ENCODE measurements at places on chromosomes 6 and 20.

DNA sequence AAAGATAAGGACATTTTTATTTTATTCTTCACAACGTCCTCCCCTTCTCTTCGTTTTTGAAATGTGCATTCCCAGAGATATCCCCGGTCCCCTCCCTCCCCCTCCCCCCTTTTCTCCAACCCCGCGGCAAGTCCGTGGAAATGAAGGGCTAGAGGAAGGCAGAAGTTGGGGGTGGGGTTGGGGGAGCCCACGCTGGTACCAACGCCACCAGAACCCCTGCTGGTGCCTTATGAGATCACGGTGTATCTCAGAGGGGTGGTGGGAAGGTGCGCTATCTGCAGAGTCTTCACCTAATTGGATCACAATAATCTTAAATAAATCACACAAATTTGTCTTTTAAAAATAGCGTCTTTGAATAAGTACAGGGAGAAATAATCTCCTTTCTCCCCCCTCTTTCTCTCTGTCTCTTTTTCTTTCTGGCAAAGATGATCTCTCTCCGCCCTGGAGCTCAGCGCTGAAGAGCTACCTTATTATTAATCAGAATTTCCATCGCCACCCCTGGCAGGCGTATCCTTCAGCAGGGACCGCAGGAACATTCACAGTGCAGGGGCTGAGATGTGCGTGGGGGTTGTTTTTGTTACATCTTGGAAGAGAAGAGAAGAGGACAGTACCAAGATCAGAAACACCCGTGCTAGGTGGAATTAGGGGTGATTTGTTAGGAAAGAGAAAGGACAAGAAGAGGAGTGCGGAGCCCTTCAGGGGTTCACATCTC is 915 bp downstream of the CLVS2 start:
- DNase-seq, result no peak

DNA sequence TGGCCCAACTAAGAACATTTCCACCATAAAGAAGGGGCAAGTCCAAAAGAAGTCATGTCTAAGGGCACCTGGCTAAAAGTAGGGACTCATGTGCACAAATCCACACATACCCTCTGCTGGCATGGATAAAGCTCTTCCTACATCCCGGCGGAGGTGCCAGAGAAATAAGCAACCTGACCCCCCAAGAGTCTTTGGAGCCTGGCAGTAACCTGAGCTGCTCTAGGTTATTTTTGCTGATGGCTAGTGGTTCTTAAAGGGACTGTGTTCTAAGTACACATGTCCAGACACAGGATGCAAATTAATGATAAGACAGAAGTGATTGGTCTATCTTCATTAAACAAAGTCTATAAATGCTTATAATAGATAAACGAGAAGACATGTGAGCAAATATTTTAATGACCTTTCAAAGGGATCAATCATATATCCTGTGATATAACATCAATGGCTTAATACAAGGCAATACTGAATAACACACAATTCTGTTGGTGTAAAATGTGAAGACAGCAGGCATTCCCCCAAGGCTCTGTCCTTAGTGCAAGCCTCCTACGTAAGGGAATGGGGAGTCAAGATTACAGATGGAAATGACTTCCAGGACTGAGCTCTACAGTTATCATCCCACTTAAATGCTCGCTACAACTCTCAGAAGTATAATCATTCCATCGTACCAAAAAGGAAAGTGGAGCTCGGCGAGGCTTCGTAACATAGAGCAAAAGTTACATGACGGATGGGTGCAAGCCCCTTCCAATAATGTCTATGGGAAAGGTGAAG is 52.5 kb downstream of the HIVEP2 start:
- no peak for DNase-seq

DNA sequence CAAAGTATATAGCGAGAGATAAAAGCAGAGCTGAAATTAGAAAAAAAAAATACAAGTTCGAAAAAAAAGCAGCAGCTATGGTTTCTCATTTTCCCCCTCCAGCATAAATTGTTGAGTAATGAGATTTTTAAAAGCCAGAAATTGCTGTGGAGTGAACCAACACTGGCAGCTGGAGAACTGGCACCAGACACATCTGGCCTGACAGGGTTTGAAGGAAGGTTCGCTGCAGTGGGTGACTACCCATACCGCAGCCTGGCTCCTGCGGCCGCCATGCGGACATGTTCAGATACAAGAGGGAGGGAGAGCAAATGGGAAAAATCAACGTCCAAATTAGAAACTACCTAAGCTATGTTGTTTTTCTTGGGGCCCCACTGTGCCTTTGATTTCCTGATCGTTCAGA is 3.3 kb downstream of the APCDD1L start:
- no peak for DNase-seq

DNA sequence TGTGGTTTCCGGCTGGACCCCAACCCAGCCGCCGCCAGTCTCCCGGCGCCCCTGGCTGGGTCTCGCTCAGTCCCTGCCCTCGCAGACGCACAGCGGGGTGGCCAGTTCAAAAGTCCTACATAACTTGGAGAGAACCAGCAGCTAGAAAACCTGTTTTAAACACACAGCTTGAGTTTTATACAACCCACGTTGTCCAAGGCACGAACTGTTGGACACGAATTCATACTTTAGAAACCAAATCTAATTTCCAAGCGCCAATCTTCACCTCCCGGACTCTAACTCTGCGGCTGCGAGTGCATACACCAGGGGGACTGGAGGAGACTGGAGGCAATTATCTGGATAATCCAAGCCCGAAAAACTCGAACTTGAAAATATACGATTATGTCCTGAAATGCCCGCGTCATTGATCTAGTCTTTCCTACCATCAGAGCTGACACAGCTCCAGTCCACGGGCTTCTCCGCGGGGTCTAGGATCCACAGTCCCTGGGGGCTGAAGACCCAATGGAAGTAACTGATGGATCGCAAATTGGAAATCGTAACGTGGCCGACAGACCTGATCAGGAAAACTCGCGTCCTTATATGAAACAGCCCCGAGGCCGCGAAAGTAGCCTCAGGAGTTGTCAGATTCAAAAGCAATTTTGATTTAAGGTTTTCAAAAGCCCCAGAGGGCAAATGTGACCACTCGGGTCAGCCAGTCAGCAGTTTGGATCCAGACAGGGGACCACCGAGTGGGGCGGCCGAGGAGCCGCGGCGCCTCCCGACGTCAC is 843 bp upstream of the HEY2 start:
- DNase-seq, result no peak

- no peak for DNase-seq
Measured at GRCh38 chr6:53189554-53189953, 40.9 kb upstream of the GCM1 start.

DNA sequence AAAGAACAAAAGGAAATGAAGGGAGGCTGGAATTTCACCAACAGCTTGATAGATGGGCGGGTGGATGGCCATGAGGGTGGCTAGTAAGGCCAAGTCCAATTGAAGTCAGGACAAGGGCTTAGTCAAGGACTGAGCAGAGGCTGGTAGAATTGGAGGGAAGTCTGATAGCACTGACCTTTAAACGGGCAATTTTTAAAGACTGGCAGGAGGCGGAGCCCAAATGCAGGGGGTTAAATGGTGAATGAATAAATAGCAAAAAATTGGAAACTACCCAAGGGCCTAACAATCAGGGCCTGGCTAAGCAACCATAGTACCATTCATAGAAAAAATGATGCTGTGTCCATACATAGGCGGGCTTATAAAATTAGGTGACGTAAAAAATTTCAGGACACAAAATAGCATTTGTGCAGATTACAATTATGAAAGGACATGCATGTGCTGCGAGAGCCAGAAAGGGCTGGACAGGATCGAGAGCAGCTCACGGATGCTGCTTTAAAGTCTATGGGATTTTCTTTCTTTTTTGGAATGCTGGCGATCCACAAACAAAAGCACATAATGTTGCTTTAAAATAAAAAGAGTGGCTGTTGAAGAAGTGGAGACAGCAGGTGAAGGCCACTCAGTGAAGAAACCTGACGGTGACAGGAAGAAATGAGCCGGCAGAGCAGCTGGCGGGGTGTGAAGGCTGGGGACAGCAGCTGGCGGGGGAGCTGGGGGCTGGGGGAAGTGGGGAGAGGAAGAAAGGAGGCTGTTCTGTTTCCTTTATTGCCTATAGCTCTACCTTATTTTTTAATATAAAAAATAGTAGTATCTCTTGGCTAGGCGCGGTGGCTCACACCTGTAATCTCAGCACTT is 42.8 kb upstream of the TAF8 start:
- no peak for DNase-seq

DNA sequence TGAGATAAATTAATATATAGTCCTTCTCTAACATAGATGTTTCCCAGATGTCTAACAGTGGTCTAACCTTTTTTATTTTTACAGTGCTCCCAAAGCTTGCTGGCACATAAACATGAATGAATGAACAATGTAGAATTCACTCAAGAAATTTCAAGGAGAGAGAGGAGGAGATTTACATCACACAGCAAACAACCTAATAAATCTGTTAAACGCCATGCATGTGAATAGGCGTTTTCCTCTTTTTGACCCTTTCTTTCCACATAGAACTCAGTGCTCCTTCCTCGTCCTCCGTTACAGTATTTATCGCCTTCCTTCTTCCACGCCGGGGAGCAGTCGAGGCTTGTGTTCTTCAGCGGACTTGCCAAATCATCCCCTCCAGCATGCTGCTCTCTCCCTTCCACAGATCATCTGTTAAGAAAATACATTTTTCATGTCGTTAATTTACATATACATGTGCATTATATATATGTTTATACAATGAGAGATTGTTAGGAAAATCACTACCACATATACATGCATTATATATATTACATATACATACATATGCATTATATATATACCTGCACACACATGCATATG is 93.0 kb downstream of the SLC35B3 start:
- DNase-seq, result no peak

GRCh38 chr20:17169585-17170136 is 57.2 kb upstream of the PCSK2 start:
- DNase-seq, result no peak

DNA sequence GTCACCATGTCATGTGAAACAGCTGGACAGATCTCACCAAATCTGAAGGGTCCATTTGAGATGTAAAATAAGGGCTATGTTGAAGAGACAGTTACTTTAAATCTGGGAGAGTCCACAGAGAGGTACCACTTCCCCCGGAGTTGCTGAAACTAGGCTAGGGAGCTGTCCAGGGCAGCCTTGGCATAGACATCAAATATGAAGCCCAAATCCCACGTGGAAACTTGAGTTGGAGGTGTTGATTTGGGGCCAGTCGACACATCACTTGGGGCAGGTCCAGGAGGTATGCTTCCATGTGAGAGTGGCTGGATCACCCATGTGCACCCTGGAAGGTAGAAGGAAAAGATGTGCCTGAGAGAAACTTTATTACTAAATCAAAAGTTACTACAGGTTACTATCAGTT is 12.0 kb upstream of the SERPINB9 start:
- DNase-seq, result no peak

DNA sequence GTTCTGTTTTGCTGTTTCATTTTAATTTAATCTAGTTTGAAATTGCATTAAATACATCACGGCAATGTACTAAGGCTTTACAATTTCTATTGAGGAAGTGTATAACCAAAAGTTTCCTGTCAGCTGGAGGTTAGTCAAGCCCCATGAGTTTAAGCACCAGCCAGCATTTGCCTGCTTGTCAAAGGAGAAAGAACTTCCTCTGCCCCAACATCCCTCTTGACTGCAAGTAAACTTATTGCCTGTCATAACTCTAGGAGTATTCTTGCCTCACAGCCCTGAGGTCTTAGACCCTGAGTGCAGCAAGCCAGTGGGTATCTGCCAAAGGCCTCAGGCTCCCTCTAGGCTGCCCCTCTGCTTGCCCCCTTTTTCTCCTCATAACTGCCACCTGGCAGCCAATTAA is 106.7 kb upstream of the INSM1 start:
- no peak for DNase-seq

- peak; percentile 27 for DNase-seq
Measured at GRCh38 chr6:44012078-44012493, 115.2 kb downstream of the MRPL14 start.

DNA sequence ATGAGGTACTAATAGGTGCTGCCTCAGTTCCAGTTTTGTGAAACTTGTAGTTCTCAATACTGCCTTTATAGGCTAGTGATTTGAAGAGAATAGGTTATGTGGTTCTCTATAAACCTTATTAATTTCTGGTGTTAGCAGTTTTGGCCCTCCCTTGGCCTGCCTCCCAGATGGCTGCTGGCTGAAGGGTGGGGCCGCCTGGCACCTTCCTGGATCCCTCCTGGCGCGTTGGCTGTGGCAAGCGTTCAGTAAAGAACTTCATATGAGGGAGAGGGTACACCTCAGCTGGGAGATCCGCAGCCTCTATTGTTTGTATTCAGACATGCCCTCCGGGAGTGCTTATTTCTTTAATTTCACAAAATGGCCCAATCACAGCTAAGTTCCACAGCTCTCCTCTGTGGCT is 51.9 kb downstream of the FAM120B start:
- no peak for DNase-seq

DNA sequence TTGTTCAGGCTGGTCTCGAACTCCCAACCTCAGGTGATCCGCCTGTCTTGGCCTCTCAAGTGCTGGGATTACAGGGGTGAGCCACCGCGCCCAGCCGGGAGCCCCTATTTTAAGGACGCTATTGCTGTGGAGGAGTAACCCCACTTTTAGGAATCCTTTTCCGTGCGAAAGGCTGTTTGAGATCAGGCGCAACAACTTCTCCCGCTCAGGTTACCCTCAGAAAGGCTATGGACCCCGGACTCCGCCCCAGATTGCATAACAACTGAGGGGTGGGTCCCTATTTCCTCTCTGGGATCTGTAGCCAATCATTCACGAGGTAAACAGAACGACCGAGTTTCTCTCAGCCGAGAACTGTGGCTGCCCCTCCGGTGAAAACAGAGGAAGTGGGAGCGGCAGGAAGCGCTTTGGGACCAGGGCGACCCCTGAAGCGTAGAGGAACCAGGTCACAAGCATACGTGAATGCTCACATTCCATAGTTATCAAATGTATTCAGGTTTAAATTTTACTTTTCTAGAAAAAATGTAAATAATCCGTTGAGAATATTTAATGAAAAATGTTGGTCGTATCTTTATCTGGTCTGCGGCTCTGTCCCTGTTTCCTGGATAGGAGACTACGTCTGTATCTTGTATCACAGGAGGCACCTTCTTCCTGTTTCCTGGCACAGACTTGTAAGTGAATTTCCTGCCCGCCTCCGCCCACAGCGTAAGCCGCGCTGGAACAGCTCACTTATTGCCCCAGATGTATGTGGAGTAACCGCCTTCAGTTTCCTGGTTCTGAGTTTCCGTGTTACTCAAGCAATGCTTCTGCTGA is 26.8 kb downstream of the HLA-E start:
- DNase-seq, result peak; percentile 94

GRCh38 chr20:4170621-4171537 is 155.5 kb upstream of the RNF24 start:
- no peak for DNase-seq

- no peak for DNase-seq
Measured at GRCh38 chr6:38051819-38052434, 232.4 kb downstream of the ZFAND3 start.
